Cerebellar nuclear complex (tissue), 1 donor: ENCODE measurements at places on chromosomes 3 and 15.

- no peak for DNase-seq
Measured at GRCh38 chr15:38267421-38268022, 14.9 kb downstream of the SPRED1 start.

DNA sequence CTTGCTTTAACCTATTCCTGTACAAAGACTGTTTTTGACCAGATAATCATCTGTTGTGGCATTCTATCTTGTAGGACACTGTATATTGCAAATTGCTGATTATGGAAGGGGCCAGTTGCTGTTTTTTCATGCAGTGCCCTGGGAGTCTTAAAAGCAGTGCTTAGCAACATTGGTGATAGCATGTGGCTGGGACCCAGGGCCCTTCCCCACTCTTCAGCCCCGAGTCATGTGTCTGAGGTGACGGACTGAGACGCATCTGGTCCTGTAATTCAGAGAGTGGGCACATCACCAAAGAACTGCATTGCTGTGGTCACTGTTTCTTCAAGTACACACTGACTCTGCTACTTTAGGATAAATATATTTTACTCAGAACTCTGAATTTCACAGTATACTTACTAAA lies 63.4 kb downstream of the SNRK start:
- no peak for DNase-seq

GRCh38 chr3:154324919-154325318 lies 632 bp upstream of the DHX36 start:
- no peak for DNase-seq

DNA sequence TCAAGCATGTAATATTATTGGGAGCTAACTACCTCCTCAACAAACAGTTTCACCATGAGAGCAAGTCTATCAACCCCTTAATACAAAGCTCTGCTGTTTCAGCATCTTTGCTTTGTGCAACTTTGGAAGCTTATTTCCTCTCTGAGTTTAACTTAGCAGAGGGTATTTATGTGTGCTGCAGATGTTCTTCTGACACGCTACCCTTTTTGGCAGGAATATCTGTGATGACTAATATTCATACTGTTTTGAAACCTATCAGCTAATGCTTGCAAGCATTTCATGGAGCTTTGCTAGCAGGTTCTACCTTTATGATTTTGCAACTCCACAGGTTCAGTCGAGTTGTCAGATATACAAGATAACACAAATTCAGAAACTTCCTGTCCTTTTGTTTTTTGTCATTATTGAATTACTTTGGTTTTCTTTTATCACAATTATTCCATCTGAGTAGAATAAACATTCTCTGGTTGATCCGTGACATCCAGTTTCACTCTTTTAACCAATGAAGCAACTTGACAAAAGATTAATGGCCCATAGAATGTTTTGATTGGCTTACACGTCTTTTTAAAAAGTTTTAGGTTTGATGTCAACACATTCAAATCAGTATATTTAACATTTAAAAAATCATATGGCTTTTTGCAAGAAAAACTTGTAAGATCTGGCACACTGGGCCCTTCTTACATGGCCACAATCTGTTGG lies 1.7 kb upstream of the SLC9A9 start:
- no peak for DNase-seq

DNA sequence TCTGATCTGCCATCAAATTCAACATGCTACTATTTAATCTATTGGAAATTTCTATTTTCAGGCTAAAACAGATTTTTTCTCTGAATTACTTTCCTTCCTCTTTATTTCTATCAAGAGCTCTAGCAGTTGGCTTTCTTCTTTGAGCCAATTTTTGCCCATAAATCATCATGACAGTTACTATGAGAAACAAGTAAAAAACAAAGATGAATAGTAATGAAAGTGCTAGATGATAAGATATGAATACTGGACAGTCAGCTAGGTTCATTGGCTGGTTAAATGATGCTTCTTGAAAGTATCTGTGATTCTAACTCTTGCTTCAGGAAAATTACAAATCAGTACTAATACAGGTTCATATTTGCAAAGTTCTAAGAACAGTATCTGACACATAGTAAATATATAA lies 38.6 kb upstream of the NANOGP8 start:
- no peak for DNase-seq

- no peak for DNase-seq
Measured at GRCh38 chr15:99965376-99965775, 232.1 kb upstream of the LYSMD4 start.

DNA sequence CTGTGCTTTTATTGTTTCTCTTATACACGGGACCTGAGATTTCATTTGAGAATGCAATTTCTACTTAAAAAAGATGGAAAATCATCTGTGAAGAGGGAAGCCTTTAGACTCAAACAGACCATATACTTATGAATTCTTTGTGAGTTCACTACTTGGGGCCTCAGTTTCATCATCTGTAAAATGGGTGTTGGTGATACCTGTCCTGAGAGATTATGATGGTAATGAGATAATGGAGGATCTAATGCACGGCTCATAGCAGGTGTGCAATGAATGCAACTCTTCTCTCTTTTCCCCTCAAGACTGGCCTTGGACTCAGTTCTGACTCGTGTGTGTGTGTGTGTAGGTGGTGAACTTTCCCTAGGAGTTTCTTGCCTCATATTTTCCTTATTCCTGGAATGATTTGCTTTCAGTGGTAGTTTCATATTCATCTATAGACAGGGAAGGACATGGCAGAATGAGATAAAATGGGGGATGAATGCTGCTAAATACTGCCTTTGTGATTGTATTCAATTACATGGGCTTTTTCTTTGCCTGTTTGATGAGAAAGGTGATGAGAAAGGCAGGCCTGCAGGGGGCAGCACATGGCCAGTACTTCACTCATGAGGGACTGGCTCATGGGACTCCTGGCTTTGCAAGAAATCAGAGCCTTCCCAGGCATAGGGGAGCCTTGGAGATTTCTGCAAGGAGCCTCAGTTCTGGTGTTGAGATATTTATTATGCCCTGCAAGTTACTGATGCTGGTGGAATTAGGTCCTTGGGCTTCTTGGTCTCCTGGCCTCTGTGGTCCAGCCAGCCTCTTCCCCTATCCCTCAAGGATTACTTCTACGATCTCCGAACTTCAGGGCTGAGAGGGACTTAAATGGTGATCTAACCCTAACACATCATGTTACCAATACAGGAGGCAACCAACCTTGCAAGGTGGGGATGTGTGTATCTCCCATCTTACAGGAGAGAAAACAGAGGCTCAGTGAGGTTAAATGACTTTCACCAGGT lies 70.7 kb downstream of the RPLP1 start:
- no peak for DNase-seq

GRCh38 chr3:58979840-58980239 lies 70.0 kb downstream of the CFAP20DC start:
- DNase-seq: no peak

GRCh38 chr15:50209809-50210208 lies 27.8 kb downstream of the SLC27A2 start:
- DNase-seq: no peak

- DNase-seq: no peak
Measured at GRCh38 chr3:169634618-169635236, 28.8 kb downstream of the MECOM start.

DNA sequence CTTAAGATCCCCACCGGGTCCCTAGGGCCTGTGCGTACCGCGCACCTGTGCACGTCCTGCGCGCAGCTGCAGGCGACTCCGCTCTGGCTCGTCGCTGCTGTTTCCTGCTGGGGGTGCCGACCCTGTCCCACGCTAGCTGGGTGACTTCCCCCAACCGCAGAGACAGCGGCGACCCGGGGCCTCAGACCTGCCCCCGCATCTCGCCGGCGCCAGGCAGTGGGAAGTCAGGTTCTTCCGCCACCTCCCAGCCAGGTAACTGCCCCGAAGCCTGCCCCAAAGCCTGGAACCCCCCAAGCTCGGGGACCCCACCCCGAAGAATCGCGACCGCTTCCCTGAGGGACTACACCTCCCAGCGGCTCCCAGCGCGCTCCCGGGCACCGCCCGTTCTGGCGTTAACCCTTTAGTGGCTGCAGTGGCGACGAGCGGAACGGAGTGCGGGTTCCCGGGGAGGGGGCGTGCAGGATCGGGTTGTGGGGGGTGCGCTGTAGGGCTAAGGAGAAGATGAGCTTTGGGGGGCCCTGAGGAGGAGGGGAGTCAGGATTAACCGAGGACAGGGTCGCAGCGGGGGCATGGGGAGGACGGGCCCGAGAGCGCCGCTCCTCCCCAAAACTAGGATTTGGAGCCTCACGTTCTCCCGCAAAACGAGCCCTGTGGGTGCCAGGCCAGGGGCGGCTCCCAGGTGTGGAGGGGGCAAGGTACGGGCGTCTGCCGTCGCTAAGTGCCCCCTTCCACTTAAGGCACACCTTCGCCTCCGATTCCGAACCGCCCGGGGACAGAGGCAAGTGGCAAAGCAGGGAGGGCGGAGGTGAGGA lies 589 bp downstream of the NEIL1 start:
- DNase-seq: no peak

DNA sequence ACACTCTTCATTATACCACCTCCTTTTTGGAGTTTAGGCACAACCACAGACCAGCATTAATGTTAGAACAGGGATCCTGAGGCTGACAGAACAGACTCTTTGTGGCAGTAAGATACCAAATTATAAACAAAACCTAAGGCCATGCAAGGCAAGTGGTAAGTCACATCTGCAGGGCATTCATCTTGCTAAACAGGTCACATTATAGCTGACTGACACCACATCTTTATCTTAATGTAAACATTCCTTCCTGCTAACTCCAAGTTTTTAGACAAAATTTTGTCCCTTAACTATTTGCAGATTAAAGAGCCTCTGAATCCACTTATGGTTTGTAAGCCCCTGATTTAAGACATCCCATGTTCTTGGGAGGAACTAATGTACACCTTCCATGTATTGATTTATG lies 500.6 kb downstream of the PYDC2 start:
- no peak for DNase-seq

DNA sequence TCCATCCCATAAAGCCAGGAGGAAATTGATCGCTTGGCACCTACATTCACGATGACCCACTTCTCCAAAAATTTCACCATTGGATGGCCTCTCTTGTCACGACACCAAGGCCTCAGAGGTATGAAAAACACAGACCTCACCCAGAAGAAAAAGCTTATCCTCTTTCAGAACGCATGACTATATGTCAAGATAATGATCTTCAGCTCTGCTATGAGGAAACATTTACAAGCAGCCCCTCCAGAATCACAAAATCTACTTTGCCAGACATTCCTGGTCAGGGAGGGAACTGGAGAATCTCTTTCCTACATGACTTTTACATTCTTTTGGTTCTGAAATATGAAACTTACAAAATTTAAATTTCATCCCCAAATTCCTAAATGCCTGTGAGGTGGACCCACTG lies 122.7 kb downstream of the WNT5A start:
- no peak for DNase-seq

GRCh38 chr15:72797834-72798233 lies 14.3 kb upstream of the ADPGK start:
- DNase-seq: no peak

GRCh38 chr3:77065750-77066149 lies 25.9 kb downstream of the ROBO2 start:
- DNase-seq: no peak

GRCh38 chr3:123559040-123559861 lies 25.6 kb downstream of the HACD2 start:
- DNase-seq: no peak

- no peak for DNase-seq
Measured at GRCh38 chr3:186283651-186284348, 78.2 kb downstream of the DGKG start.

DNA sequence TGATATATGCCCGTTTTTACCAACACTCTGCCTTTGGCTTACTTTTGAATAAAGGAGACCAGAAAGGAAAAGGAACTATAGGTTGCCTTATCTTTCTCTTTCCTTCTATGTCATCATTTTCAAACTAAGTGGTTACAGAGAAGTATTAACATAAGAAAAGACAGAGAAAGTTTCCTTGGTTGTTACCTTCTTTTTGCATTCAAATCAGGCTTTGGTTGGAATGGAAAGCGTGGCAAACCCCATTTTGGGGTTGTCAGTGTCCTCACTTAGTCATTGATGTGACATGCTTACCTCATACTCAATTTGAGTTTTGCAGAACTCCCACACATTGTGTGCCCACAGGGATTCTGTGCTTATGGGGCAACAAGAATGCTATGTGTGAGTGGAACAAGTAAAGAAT lies 3.7 kb upstream of the THRB start:
- DNase-seq: no peak

DNA sequence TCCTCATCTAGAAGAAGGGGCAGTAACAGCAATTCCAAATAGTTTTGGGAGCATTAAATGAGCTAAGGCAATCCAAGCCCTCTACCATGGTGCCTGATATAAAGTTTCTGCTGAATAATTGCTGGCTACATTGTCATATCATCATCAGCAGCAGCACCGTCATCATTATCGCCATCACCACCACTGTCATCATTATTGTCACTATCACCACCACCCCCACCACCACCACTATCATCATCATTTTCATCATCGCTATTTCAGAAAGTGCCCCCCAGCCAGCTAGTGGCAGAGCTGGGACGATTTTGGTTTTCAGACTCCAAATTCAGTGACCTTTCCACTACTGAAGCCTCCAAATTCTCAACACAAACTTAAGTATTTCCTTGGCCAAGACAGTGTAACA lies 15.0 kb downstream of the XCR1 start:
- DNase-seq: no peak

- no peak for DNase-seq
Measured at GRCh38 chr3:15470849-15471248, 43.5 kb downstream of the EAF1 start.

- DNase-seq: no peak
Measured at GRCh38 chr3:123914829-123915228, 30.7 kb upstream of the MYLK start.

DNA sequence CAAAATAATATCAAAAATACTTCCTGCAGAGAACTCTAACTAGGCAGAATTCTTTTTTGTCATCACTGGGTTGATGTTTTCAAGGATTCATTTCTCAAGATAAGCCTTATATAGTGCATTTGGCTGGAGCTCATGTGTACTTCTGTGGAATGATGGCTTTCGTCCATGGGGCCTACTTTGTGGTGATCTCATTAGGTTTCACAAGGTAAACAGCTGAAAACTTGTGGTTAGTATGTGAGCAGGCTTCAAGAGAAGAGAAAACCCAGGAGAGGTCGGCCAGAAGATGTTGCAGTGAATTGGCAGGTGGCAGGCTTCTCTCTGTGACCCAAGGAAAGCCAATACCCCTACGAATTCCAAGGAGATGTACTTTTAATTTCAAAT lies 121.4 kb upstream of the PHLDB2 start:
- no peak for DNase-seq

GRCh38 chr15:94206463-94207167 lies 24.7 kb upstream of the MCTP2 start:
- DNase-seq: no peak

DNA sequence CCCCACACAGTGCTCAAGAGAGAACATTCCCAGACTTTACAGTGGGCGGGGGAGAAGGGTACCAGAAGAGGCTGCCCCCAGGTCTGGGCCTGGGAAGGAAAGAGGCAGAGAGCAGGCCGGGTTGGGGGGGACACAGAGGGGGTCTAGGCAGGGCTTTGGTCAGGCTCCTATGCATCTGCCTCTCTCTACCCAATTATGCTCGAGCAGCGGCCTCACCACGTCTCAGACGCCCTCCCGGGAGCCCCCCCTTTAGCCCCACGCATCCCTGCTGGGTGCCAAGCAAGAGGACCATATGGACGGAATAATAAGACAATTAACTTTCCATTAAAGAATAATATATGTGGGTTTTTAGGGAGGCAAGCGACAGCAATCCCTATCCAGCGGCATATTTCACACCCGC lies 32.8 kb downstream of the CACNA2D2 start:
- no peak for DNase-seq
